ENCODE measurements at places on chromosomes 2 and 18.

DNA sequence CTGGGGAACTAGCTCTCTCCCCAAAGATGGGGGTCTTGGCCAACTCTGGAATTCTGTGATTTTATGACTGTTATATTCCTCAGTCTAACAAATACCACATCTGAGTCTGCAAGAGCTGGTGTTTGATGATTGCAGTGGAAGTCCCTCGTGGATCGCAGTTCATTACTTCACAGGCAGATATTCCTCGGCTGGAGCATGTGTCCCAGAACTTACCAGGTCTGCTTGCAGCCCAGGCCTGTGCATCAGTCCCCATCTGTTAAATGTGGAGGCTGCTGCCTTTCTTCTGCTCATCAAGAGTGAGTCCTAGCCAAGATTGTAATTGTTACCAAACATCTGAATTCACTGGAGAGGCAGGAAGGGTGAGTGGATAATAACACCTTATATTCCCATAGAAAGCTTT, 55.5 kb downstream of the PRKCE start:
- DNase-seq, result no peak

GRCh38 chr2:219495531-219496122, 3.1 kb upstream of the GMPPA start:
- DNase-seq, result peak; percentile 46

- no peak for DNase-seq
Observed at GRCh38 chr2:105934467-105934866, 189.8 kb downstream of the NCK2 start.

GRCh38 chr18:13256444-13257305, 38.1 kb downstream of the LDLRAD4 start:
- no peak for DNase-seq

DNA sequence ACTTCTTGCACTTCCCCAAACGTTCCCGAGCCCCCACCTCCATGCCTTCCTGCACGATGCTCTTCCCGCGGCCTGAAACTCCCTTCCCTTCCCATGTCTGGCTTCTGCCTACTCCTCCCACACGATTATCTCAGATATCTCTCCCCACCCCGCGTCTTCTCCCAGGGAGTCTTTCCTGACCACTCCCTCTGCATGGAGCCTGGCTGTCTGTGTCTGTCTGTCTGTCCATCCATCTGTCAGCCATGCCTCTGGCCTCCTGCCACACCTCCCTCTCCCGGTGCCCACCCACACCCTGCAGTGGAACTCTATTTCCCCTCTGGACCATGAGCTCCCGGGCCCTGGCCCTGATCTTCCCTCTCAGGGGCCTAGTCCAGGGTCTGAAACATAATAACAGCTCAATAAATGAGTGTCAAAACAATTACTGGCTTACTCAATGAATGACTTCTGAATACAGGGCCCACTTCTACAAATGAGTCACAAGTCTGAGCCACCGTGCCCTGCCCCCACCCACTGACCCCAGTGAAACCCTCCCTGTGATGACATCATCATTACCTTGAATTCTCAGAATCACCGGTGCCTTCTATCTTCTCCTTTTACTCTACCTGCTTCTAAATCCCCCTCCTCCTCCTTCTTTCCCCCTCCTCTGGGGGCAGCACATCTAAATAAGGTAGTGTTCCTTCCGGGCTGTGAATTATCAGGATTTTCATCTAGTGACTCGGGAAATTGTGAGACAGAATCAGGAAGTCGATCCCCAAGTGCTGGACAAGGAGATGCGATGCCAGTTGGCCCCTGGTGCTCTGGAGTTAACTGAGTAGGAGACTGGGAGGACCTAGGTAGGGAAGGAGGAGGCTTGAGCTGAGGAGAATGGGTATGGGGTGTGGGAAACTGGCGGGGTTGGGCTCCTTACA, 46.1 kb upstream of the PLB1 start:
- DNase-seq, result no peak

Measured in GDM1 (cell line).